ENCODE measurements at places on chromosomes 1 and 21. TPM values are rescaled to one million over a fixed set of nuclear protein-coding genes. Genes with fewer than 3 reads are reported as not detected.

Gene LRRC8C
- total RNA-seq = 3.4 TPM

Gene ITLN2
- total RNA-seq = not detected

Gene ANGPTL3
- not detected for total RNA-seq

Gene VPS13D
- total RNA-seq = 63.3 TPM

Gene UBL4B
- total RNA-seq = not detected

GRCh38 chr1:104264521-104264920 lies 514.8 kb downstream of the AMY1C start:
- H3K36me3 ChIP-seq = no peaks in the 10 kb centered on the region
- H3K4me3 ChIP-seq = no peak overlapping the region
- no peaks in the 10 kb centered on the region for H3K4me1 ChIP-seq
- H3K27me3 ChIP-seq = no peaks in the 10 kb centered on the region
- H3K27ac ChIP-seq = no peak overlapping the region

- no peaks in the 10 kb centered on the region for H3K27me3 ChIP-seq
- no peak overlapping the region for H3K27ac ChIP-seq
- H3K4me3 ChIP-seq = no peak overlapping the region
- no peaks in the 10 kb centered on the region for H3K4me1 ChIP-seq
- no peaks in the 10 kb centered on the region for H3K36me3 ChIP-seq
- DNase-seq = no peak
These were observed 227.5 kb downstream of the HMCN1 start for GRCh38 chr1:185961664-185962063.

DNA sequence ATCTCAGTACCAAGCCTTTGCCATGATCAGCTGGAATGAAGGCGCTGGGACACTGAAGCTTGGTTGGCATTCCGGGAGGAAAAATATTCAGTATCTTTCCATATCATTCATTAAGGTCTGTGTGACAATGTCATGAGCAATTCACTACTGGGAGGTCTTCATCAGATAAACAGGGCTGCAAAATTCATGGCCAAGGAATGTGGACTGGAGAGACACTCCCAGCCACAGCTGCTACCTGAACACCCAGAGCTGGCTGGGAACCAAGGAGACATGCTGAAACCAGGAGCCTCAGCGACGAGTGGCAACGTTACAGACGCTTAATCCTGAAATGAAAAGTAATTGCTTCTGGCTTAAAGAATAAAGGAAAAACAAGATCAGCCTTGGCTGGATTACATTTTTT lies 30.6 kb upstream of the DDAH1 start:
- no peaks in the 10 kb centered on the region for H3K36me3 ChIP-seq
- H3K4me3 ChIP-seq = no peak overlapping the region
- no peaks in the 10 kb centered on the region for H3K27me3 ChIP-seq
- peak; percentile 59 for DNase-seq
- no peaks in the 10 kb centered on the region for H3K4me1 ChIP-seq
- H3K27ac ChIP-seq = no peak overlapping the region

DNA sequence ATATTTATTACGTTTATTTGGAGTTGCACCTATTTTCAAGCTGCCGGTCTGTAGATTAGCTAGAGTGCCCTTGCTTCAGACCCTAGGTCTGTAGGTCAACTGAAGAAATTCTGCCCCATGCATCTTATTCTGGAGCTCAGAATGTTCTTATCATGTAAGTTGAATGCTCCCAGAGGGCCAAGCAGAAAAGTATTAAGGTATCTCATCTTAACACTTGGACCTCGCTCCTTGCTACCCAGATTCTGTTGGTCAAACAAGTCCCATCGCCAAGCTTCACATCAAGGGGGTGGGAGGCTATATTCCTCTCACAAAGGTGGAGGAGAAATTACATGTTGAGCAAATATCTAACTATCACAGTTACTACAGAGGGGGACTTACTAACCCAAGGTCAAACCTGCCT lies 187.7 kb downstream of the C1orf94 start:
- H3K4me3 ChIP-seq = no peak overlapping the region
- H3K4me1 ChIP-seq = no peaks in the 10 kb centered on the region
- H3K27ac ChIP-seq = no peak overlapping the region
- H3K36me3 ChIP-seq = no peaks in the 10 kb centered on the region
- DNase-seq = no peak
